ENCODE measurements at places on chromosomes 3 and 15. TPM values are rescaled to one million over a fixed set of nuclear protein-coding genes. Genes with fewer than 3 reads are reported as not detected.

APBA2 gene
- total RNA-seq: 2.8 TPM

RBMS3 gene
- total RNA-seq: 6.8 TPM

SLC9C1 gene
- 0.28 TPM for total RNA-seq

MBNL1 gene
- 110 TPM for total RNA-seq

AADAC gene
- 321 TPM for total RNA-seq

CSK gene
- total RNA-seq: 41.7 TPM

MYH15 gene
- total RNA-seq: 0.08 TPM

SLITRK3 gene
- total RNA-seq: 0.05 TPM

GABRA5 gene
- not detected for total RNA-seq

GRCh38 chr3:176807938-176808337, 389.3 kb downstream of the TBL1XR1 start:
- no peak for DNase-seq

- no peak for DNase-seq
These were observed 6.2 kb upstream of the ZNF148 start for GRCh38 chr3:125381314-125381713.

- no peak for DNase-seq
These were observed 2.3 kb downstream of the CYP8B1 start for GRCh38 chr3:42873221-42873982.

DNA sequence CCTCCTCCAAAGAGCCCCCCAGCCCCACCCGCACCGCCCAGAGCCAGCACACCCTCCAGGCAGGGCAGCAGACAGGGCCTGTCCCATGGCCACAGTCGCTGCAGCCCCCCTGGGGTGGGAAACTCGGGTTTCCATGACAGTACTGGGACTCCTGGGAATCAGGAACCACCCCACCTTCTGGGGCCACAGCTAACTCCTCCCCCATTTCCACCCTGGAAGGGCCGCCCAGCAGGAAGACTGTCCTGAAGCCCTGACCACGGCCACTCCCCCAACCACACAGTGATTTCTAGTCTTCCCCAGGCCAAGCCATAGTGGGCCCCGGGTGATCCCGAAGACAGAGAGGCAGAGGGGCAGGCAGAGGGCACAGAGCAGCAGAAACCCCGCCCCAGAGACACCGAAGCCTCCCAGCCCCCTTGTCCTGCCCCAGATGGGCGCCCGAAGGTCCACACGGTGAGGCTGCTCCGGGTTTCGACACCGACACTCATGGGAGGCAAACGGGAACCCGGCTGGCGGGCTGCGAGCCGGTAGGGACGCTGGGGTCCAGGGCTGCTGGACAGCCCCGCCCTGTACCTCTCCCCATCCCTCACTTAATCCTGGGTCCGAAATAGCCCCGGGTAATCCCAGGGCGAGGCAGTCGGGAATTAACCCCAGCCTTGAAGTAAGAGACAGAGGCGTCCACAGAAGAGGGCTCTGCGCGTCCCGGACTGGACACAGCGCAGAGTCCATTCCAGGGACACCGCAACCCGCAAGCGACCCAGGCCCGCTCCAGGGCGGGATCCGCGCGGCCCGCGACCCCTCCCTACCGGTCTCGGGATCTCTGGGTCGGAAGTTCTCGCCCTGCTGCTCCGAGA, 138.4 kb downstream of the NUP210 start:
- no peak for DNase-seq

DNA sequence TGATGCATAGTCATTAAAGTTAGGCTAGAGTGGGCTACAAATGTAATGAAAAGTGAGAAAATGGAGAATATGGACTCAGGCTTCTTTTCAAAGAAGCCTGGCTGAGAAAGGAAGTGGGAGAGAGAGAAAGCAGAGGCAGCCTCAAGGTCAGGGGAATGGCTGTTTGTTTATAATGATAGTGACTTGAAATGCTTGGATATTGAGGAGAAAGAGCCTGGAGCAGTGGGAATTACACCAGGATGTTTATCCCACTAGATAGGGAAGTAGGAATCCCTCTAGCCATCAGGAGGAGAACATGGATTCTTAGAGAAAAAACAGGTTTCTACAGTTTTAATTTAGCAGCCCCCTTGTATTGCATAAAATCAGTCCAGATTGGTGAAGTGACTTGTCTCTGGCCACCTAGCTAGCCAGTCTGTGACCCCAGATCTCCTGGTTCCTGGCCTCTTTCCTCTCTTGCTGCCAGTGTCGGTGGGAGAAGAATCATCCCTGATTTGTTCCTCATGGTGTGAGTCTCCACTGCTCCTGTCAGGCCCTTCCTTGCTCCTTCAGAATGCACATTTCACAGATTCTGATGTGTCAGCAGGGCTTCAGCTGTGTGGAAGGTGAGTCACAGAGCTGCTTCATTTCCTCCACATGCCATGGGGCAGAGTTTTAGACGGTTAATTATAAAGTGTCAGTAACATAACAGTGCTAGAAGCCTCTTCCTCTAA, 32.9 kb downstream of the SEMA6D start:
- DNase-seq: no peak

DNA sequence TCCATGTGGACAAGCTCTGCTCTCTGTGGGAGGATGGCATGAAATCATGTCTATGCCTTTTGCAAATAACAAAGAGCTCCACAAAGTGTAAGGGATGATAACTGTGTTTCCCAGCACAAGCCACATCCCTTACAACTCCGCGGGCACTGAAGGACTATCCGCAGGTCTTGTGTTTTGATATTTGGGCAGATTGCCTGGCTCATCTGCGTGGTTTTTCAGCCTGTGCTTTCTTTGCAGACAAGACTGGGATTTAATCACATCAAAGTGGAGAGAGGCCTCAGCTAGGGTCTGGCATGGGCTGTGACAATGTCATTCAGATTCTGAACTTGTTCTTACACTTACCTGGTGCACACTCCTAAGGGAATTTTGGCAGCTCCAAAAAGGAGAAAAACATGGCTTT, 30.2 kb upstream of the CA12 start:
- DNase-seq: no peak

DNA sequence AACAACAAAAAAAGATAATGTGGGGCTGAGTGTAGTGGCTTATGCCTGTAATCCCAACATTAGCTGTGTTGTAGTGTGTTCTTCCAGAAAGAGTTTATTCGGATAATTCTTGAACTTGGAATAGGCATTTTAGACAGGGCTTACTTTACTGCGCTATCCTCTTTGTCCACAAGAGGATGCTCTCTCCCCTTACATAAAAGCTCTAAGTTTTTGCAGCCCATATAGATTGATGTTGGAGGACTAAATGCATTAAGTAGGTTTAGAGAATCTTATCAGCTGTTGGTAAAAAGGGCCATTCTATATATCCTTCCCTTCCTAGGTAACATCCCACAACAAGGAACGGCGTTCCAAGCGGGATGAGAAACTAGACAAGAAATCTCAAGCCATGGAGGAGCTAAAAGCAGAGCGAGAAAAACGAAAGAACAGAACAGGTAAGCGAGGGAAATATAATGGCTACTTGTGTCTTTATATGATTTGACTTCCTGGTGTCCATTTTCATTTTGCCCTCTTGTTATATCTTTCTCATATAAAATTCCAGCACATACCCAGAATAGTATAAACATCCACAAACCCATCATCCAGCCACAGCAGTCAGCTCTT, 27.8 kb upstream of the ITPKA start:
- no peak for DNase-seq

DNA sequence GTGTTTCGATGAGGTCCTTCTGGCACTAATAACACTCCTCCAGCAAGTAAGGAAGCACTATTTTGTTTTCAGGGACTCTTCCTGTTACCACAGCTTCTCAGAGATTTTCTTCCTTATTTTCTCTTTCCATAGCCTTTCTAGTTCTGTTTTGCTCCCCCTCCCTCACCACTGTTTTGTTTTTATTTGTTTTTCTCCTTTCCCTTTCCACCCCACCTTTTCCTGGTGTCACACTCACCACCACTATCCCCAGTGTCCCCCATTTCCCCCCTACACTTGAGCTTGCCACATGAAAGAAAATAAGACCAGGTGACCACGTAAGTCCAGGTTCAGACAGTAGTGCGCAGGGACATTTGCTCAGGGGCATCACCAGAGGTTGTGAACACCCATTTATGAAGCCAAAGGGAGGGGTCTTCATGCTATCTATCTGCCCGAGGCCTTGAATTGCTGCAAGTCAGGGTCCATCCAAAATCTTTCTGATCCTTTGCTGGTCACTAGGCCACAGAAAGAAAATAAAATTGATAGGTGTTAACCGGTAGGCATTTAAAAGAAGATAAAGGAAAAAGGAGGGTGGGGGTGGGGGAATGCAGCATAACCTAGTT, 1.4 kb upstream of the RFTN1 start:
- no peak for DNase-seq

DNA sequence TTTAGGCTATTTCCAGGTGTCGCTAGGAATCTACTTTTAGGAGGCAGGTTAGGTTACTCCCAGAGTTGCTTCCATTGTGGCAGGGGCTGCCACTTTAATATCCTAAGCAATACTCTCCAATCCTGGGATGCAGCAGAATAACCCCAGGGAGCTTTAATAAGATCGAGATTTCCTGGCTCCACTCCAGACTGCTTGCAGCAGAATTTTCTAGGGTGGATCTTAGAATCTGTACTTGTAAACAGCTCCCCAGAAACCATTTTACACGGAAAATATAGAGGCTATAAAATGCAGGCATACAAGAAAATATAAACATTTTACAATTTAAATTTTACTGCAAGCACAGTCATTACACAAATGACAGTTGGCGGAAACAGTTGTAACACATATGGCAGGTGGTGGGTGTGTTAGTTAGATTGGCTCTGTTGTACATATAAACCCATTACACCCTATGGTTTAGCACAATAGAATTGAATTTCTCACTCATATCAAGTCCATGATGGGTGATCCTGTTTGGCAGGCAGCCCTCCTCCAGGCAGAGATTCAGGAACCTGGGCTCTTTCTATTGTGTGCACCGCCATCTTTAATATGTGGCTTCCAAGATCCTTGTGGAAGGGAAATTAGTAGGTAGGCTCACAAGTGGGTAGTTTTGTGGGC, 35.0 kb upstream of the TNFAIP8L3 start:
- DNase-seq: no peak

- no peak for DNase-seq
These were observed 91.1 kb upstream of the ARL6 start for GRCh38 chr3:97673357-97673997.

GRCh38 chr3:89912031-89912430, 804.6 kb downstream of the EPHA3 start:
- no peak for DNase-seq

DNA sequence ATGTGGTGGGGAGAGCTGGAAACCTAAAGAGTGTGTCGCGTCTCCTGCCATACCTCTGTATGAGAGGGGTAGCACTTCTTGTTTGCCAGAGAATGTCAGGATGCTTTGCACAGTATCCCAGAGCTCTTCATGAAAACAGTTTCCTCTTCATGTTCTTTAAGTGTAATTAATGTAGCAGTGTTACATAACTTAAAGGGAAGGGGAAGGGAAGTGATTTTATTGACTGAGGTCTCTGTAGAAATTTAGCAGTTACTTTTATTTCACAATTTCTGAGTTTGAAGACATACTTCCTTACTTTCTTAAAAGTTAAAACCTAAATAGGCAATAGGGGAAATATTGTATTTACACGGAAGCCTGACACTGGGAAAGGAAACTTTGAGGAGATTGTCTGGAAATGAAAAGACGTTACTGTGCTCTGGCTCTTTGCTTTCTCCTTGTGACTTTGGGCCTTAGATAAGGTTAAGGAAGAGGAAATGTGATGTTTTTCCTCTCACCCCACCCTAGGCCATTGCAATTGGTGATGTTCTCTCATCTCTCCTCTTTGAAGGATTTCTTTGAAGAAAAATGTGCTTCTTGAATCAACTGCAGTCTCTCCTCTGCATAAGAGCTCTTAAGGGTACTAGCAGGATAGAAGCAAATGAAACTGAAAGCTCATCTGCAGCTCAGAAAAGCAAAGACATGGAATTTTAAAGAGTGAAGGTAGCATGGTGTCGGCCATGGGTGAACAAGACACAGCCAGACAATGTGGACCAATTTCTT, 6.0 kb downstream of the NXPE3 start:
- DNase-seq: no peak
